ENCODE measurements at places on chromosomes 3 and 15. TPM values are rescaled to one million over a fixed set of nuclear protein-coding genes. Genes with fewer than 3 reads are reported as not detected.
A peak's percentile ranks its signal among the peaks of the same experiment; 100 is the strongest.

TUSC7 gene
- not detected for total RNA-seq

TJP1 gene
- total RNA-seq: 86.9 TPM

CCDC191 gene
- total RNA-seq: 1.3 TPM

CKMT1B gene
- total RNA-seq: 4.6 TPM

ADGRG7 gene
- total RNA-seq: not detected

ALPK3 gene
- 51.0 TPM for total RNA-seq

GOLGA8S gene
- 0.31 TPM for total RNA-seq

PIGZ gene
- 7.0 TPM for total RNA-seq

SLC24A5 gene
- total RNA-seq: not detected

SERPINI1 gene
- total RNA-seq: 2.0 TPM

CTNNB1 gene
- total RNA-seq: 261 TPM

- no peak for DNase-seq
Observed at GRCh38 chr15:36415643-36416042, 163.8 kb upstream of the CDIN1 start.

GRCh38 chr3:120348065-120348990 lies 826 bp downstream of the LRRC58 start:
- DNase-seq: no peak

DNA sequence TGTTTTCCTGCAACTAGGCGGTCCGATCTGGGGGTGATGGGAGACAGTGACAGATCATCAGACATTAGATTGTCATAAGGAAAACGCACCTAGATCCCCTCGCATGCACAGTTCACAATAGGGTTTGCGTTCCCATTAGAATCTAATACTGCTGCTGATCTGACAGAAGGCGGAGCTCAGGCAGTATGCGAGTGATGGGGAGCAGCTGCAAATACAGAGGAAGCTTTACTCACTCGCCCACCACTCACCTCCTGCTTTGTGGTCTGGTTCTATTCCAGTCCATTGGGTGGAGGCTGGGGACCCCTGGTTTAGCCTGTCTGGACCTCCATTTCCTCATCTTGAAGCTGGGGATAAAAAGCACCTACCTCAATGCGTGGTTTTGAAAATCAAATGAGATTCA lies 437.5 kb upstream of the PROK2 start:
- no peak for DNase-seq

DNA sequence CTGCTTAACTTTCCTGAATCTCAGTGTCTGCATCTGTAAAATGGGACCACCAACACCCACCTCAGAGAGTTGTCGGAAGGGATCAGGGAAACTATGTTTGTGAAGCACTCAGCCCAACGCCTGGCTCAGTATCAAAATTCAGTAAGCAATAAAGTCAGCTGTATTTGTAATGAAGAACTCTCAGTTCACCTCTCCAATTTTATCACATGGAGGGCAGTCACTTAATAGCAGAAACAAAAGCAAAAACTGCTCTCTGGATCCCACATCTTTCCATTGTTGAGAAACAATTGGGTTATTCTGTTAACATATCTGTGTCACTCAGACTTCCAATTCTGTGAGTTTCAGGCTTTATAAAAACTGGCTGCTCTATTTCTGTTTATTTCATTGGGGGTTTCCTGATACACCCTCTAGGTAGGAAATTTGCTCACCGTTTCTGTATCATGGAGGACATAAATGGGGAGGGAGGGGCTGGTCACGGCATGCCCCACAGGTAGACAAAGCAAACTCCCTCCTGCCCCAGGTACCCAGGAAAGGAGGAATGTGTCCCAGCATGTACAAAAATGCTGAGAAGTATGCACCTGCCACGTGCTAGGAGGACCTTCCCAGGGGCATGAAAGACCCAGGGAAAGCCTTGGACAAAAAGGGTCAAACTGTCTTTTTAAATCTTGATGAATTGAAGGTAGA lies 81.4 kb upstream of the LMOD3 start:
- no peak for DNase-seq

GRCh38 chr15:42157381-42157780 lies 945 bp upstream of the PLA2G4F start:
- DNase-seq: no peak

- no peak for DNase-seq
Observed at GRCh38 chr3:29215948-29216347, 64.9 kb upstream of the RBMS3 start.

- no peak for DNase-seq
Observed at GRCh38 chr3:156412600-156412999, 142.3 kb downstream of the SSR3 start.

DNA sequence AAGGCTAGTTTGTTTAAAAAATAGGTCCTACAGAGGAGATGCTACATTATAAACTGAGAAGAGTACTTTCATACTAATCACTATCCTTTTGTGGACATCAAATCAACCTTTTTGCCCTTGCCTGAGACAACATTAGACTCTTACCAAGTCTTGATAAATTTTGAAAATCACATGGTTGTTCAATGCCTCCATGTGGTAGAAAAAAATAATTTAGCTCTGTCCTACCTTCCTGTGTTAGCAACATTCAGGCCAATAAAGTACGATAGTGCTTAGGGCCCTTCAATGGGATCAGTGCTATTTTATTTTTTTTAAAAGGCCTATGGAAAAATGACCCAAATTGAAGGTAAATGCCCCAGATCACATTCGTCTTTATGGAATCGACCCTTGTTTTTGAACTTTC lies 5.0 kb upstream of the UBE2E1 start:
- no peak for DNase-seq

GRCh38 chr3:32725721-32726120 lies 40.7 kb downstream of the CNOT10 start:
- DNase-seq: no peak

DNA sequence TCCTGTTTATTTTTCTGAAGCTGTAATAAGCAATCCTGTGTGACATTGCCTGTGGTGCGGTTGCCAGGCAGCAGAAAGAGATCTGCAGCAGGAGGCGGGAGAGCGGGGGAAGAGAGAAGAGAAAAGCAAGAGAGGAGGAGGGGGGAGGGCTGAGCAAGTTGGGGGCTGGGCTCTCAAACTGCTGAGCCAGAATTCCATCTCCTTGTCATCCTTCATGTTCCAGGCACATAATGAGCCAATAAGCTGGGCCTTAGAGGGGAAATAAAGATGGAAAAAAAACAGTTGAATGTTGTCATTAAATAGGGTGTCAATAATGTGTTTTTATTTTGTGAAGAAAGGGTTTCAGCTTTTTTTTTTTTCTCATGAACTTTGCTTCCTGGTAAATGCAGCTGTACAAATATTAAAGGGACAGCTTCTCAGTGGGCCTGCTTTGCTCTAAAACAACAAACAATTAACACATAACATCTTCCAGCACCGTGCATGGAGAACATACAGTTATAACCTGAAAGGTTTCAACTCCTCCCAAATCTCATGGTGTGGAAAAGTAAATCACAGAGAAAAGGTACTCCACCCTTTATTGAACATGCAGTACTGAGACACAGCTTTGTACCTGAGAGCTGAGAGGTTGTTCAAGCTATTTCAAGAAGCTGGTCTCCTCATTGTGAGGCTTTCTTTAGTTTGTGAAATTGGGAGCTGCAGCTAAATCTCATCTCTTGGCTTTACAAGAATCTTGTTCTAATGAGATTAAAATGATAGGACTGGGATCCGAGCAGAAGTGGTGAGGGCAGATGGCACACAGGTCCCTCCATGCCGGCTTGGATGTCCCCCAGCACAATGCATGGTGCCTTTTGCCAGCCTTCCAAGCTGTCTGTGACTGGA lies 451.1 kb upstream of the KCNMB2 start:
- peak; percentile 80 for DNase-seq

- no peak for DNase-seq
Observed at GRCh38 chr3:5218815-5219214, 31.3 kb downstream of the EDEM1 start.

DNA sequence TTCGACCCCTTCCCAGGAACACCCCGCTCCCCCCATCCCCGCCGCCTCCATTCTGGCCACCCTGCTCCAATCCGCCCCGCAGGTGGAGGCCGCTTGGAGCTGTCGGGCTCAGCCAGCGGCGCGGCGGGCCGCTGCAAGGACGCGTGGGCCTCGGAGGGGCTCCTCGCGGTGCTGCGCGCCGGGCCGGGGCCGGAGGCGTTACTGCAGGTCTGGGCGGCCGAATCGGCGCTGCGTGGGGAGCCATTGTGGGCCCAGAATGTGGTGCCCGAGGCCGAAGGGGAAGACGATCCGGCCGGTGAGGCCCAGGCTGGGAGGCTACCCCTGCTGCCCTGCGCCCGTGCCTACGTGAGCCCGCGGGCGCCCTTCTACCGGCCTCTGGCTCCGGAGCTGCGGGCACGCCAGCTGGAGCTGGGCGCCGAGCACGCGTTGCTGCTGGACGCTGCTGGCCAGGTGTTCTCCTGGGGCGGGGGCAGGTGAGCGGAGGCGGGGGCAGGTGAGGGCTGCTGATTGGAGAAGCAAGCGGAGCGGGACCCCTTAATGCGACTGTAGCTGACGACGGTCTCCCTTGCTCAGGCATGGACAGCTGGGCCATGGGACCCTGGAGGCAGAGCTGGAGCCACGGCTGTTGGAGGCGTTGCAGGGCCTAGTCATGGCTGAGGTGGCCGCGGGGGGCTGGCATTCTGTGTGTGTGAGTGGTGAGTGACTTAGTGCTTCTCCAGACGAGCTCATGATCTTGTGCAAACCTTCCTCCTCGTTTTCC lies 2.5 kb downstream of the RCCD1 start:
- no peak for DNase-seq

GRCh38 chr3:183944775-183945174 lies 60.1 kb upstream of the PARL start:
- DNase-seq: no peak

- DNase-seq: no peak
Observed at GRCh38 chr3:29144361-29144760, 136.5 kb upstream of the RBMS3 start.

DNA sequence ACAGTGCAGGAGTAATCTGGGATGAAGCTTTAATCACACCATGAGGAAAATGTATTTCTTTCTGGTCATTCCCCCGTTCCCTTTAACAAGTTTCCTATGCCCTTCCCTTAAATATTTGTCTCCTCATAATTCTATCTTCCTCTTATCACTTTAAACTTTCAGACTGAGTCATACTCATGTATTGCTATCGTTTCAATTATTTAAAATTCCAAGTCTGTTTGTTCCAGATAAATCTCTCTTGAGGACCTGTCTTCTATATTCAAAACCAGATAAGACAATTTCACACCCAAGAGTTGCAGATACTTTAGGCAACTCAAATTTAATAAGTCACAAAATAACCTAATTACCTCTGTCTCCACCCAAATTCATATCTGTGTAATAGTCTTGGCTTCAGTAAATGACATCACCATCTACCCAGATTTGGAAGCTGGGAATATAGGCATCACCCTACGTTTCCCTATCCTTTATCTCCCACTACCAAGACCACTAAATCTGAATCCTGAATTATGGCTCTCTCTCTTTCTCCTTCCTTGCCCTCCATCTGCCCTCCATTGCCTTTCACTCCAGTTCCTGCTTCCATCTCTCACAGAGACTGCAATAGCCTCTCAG lies 220.1 kb downstream of the PYDC2 start:
- no peak for DNase-seq

DNA sequence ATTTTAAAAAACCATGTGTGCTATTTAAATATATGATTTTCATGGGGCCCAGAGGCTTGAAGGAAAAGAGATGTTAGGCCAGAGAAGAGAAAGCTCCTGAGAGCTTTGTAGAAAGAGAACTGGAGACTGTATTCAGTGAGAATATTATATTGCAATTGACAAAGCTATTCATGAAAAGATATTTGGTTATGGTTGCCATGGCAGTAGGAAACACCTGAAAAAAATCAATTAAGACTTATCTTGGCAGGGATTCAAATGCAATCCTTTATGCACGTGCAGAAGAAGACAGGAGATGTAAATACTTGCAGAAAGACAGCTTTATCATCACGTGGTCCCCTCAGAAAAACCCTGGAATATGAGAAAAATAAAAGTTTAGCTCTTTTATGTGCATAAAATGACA lies 636.0 kb upstream of the TBL1XR1 start:
- DNase-seq: no peak

DNA sequence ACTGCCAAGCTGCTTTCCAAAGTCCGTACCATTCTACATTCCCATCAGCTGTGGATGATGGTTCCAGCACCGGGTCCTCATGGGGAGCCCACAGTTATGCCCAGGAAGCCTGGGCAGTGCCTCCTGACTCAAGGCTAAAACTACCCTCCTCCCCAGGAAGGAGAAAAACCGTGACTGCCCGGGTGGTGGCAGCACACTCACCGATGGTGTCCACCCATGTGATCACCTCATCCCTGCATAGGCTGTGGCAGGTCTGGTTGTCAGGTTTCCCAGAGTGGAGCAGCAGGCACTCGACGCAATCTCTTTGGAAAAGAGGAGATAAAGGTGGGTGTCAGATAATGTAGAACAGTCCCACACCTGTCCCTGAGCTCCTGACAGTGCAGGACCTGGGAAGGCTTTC lies 38.6 kb downstream of the UMPS start:
- no peak for DNase-seq

DNA sequence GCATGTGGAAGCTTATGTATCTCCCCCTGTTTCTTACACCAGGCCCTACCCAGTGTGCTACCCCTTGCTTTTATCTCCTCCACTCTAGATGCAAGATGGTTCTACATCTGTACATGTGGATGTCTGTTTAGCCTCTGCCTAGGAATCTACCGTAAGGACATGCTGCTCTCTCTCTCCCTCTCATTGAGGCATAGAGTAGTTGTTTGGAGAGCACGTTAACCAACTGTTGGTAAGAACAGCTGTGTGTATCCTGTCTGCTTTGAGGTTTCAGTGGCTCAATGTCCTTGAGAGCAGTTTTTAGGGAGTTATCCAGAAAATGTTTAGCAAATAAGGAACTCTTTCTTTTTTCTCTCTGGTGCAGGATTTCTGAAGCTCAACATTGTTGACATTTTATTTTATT lies 152.8 kb downstream of the DNAJB8 start:
- peak; percentile 7 for DNase-seq
